Frontal cortex (tissue), 4 donors: ENCODE measurements at places on chromosomes 2 and 18. TPM values are rescaled to one million over a fixed set of nuclear protein-coding genes. Genes with fewer than 3 reads are reported as not detected.

Gene CCDC142
- total RNA-seq, result 33.0 TPM

Gene GKN2
- not detected for total RNA-seq

Gene SCG2
- 138 TPM for total RNA-seq

Gene APCDD1
- 10.6 TPM for total RNA-seq

Gene GKN1
- total RNA-seq, result not detected
